ENCODE measurements at places on chromosomes 5 and 9. TPM values are rescaled to one million over a fixed set of nuclear protein-coding genes. Genes with fewer than 3 reads are reported as not detected.

Gene DBN1
- total RNA-seq, result 26.5 TPM

- peak; percentile 94 for DNase-seq
- no peaks in the 10 kb centered on the region for H3K27me3 ChIP-seq
- no peaks in the 10 kb centered on the region for H3K36me3 ChIP-seq
- no peak overlapping the region for H3K4me3 ChIP-seq
- peak overlapping the region; percentile 52 for H3K27ac ChIP-seq
- peaks cover 74% of the 10 kb centered on the region for H3K4me1 ChIP-seq
Observed at GRCh38 chr9:36993933-36994764, 39.9 kb downstream of the PAX5 start.

DNA sequence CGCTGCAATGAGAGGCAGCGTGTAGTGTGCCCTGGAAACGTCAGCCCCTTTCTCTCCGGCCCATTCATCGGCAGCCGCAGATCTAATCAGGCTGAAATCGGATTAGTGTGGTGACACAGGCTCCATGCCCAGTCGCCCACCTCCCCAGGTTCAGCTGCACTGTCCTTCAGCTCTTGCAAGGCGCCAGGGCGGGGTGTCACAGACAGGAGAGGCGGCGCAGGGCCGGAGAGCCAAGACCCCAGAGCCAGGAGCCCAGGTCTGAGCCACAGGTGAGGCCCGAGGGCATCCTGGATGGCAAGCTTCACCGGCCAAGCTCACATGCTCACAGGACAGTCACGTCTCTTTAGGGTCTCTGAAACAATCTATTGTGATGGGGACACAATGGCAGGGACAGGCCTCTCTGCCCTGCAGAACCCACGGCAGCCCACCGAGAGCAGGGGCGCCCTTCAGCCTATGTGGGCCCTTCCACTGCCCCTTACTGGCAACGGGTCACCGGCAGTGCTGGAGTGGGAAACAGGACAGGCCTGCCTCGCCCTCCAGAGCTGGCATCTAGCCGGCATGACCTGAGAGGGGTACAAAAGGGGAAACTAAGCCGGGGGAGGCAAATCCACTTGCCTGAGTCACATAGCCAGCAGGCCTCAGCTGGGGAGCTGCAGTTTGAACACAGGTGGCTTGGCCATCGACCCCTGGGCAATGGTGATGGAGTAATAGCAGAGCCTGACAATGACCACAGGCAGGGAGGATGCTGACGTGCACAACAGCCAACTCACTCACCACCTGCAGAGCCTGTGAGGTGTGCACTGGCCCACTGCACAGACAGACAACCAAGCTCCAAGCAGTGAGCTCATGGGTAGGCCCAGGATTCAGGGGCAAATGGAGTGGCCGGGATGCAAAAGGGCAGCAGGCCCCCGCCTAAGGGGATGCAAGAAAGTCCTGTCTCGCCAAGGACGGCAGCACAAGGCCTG is 48.1 kb downstream of the VAV2 start:
- peaks cover 6% of the 10 kb centered on the region for H3K36me3 ChIP-seq
- peak overlapping the region; percentile 58 for H3K27ac ChIP-seq
- no peak overlapping the region for H3K4me3 ChIP-seq
- peak; percentile 62 for DNase-seq

- peaks cover 2% of the 10 kb centered on the region for H3K27me3 ChIP-seq
- peak overlapping the region; percentile 64 for H3K4me3 ChIP-seq
- H3K4me1 ChIP-seq, result peaks cover 9% of the 10 kb centered on the region
- no peak for DNase-seq
- H3K36me3 ChIP-seq, result no peaks in the 10 kb centered on the region
Observed at GRCh38 chr5:31639481-31640411, 815 bp downstream of the PDZD2 start.

Gene LRRC19
- not detected for total RNA-seq

GRCh38 chr5:140236891-140237598 is 62.1 kb downstream of the CYSTM1 start:
- peaks cover 12% of the 10 kb centered on the region for H3K4me1 ChIP-seq
- DNase-seq, result no peak
- no peak overlapping the region for H3K4me3 ChIP-seq
- no peaks in the 10 kb centered on the region for H3K27me3 ChIP-seq
- no peaks in the 10 kb centered on the region for H3K36me3 ChIP-seq

DNA sequence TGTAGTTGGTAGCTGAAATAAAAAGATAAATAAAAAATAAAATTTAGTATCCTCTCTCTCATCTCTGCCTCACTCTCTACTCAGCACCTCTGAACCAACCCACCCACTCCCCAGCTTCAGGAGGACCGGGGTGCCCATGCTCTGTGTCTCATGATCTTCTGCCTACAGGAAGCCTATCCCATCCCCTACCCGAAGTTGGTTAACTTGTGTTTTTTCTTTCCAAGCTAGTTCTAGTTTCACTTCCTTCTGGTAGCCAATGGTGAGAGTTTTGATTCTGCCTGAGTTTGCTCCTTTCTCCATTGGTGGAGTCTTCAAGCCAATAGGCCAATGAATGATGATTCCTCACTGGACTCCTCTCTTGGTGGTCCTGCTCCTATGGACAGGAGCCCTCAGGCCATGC is 32.1 kb downstream of the SNX24 start:
- no peaks in the 10 kb centered on the region for H3K36me3 ChIP-seq
- H3K27ac ChIP-seq, result no peak overlapping the region
- no peaks in the 10 kb centered on the region for H3K27me3 ChIP-seq
- no peak overlapping the region for H3K4me3 ChIP-seq
- no peaks in the 10 kb centered on the region for H3K4me1 ChIP-seq

DNA sequence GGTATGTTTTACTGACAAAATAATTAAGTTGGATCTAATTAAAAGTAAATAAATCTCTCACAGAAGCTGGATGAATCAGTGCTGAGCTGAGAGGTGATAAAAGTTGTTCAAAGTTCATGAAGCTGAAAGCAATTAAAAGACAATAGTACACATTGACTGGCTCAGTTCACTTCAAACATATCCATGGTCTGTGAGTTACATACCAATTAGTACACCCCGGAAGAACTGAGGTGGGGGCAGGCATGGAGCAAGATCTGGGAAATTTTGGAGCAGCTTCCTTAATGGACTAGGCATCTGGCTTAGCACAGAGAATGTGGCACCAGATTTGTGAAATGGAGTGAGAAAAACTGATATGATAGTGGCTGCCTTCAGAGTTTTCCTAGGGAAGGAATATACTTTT is 152.7 kb downstream of the ATP10B start:
- no peaks in the 10 kb centered on the region for H3K36me3 ChIP-seq
- no peak for DNase-seq
- H3K27me3 ChIP-seq, result no peaks in the 10 kb centered on the region
- H3K4me1 ChIP-seq, result no peaks in the 10 kb centered on the region

GRCh38 chr9:297104-297972 is 82.7 kb downstream of the DOCK8 start:
- H3K4me1 ChIP-seq, result peaks cover 16% of the 10 kb centered on the region
- peaks cover 36% of the 10 kb centered on the region for H3K36me3 ChIP-seq
- peak overlapping the region; percentile 84 for H3K27ac ChIP-seq
- no peak overlapping the region for H3K4me3 ChIP-seq

GRCh38 chr9:72217306-72217842 is 68.1 kb downstream of the GDA start:
- H3K4me1 ChIP-seq, result no peaks in the 10 kb centered on the region
- no peaks in the 10 kb centered on the region for H3K27me3 ChIP-seq
- H3K4me3 ChIP-seq, result no peak overlapping the region

DNA sequence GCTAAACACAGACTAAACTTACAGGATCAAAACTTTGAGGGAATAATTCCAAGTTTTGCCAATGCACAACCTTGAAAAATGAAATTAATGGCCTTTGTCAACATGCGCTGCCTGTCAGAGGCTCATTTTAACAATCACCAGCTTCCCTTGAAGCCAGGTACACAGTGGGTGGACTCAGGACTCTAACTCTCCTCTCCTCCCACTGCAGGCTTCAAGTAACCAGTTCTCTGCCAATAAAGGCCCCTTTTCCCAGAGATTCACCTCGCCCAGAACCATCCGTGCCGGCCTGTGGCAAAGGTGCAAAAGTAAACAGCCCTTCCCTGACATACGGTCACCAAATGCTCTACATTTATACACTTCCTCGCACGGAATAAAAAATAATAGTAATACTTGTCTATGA is 18.4 kb upstream of the FBP2 start:
- H3K4me1 ChIP-seq, result no peaks in the 10 kb centered on the region
- no peak overlapping the region for H3K27ac ChIP-seq
- DNase-seq, result no peak
- no peaks in the 10 kb centered on the region for H3K36me3 ChIP-seq

- no peak overlapping the region for H3K27ac ChIP-seq
- H3K4me3 ChIP-seq, result no peak overlapping the region
- no peaks in the 10 kb centered on the region for H3K4me1 ChIP-seq
- H3K36me3 ChIP-seq, result no peaks in the 10 kb centered on the region
- DNase-seq, result no peak
- no peaks in the 10 kb centered on the region for H3K27me3 ChIP-seq
Observed at GRCh38 chr9:3980212-3980611, 319.7 kb downstream of the GLIS3 start.

Gene ERMP1
- total RNA-seq, result 13.8 TPM

- no peak overlapping the region for H3K27ac ChIP-seq
- no peaks in the 10 kb centered on the region for H3K36me3 ChIP-seq
- H3K4me3 ChIP-seq, result no peak overlapping the region
- DNase-seq, result no peak
Observed at GRCh38 chr9:18710065-18710464, 236.1 kb downstream of the ADAMTSL1 start.

DNA sequence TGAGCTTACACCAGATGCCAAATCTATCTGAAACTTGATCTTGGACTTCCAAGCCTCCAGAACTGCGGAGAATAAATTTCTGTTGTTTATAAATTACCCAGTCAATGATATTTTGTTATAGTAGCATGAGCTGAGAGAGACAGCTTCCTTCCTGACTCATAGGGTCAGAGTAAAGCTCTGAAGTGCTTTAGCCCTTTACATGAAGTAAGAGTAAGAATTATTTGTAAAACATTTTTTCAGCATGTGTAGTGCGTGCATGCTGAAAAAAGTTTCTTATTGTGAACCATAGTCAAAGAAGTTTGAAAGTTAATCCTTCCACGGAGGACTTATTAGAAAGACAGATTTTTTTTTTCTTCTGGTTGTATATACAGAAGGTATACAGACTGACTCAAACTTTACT is 172.4 kb downstream of the DMRT2 start:
- H3K27me3 ChIP-seq, result no peaks in the 10 kb centered on the region
- H3K27ac ChIP-seq, result no peak overlapping the region
- no peak overlapping the region for H3K4me3 ChIP-seq

- no peak overlapping the region for H3K4me3 ChIP-seq
- H3K36me3 ChIP-seq, result no peaks in the 10 kb centered on the region
- DNase-seq, result no peak
- H3K4me1 ChIP-seq, result no peaks in the 10 kb centered on the region
- H3K27ac ChIP-seq, result no peak overlapping the region
- no peaks in the 10 kb centered on the region for H3K27me3 ChIP-seq
Observed at GRCh38 chr5:154618696-154619095, 136.5 kb upstream of the LARP1 start.

Gene HMCN2
- total RNA-seq, result 0.19 TPM

DNA sequence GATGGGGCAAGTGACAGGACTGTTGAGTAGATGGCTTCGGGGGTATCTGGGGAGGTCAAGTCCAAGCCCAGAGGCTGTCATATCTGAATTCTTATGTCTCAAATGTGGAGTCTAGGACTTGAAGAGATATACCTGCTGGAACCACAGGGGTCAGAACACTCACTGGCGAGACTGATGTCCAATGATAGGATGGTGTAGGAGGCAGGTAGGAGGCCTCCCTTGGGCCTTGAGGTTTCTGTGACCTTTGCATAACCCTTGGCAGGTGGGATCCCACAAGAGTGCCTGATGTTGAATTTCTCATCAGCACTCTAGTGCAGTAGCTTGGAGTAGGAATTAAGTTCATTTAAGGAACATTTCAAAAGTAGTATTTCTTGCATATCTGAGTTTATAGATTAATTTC is 2.8 kb downstream of the CCL21 start:
- peaks cover 3% of the 10 kb centered on the region for H3K4me1 ChIP-seq
- H3K27me3 ChIP-seq, result no peaks in the 10 kb centered on the region
- no peaks in the 10 kb centered on the region for H3K36me3 ChIP-seq
- H3K4me3 ChIP-seq, result no peak overlapping the region
- no peak for DNase-seq

- H3K27me3 ChIP-seq, result peaks cover 64% of the 10 kb centered on the region
- H3K4me3 ChIP-seq, result peak within 1 kb of the TSS; percentile 46
- H3K4me1 ChIP-seq, result peaks cover 28% of the 10 kb centered on the region
- DNase-seq, result no peak
- no peak within 1 kb of the TSS for H3K27ac ChIP-seq
Observed at GRCh38 chr9:34628656-34629490, at the start of gene ARID3C. Gene ARID3C, minus strand, starts transcription at chr9:34629066. Its CDS starts 1,052 bp downstream, at chr9:34628014.

Gene NEUROG1
- total RNA-seq, result not detected

- H3K4me1 ChIP-seq, result no peaks in the 10 kb centered on the region
- no peaks in the 10 kb centered on the region for H3K27me3 ChIP-seq
- H3K36me3 ChIP-seq, result no peaks in the 10 kb centered on the region
- no peak for DNase-seq
Observed at GRCh38 chr9:22105005-22105722, 96.1 kb upstream of the CDKN2B start.

Gene YTHDC2
- total RNA-seq, result 49.3 TPM

GRCh38 chr5:113917997-113918396 is 404.5 kb downstream of the YTHDC2 start:
- no peak for DNase-seq
- no peaks in the 10 kb centered on the region for H3K4me1 ChIP-seq
- no peaks in the 10 kb centered on the region for H3K27me3 ChIP-seq

Gene PCDHGB7
- 8.1 TPM for total RNA-seq

GRCh38 chr9:95249986-95250385 is 67.5 kb downstream of the FANCC start:
- H3K4me3 ChIP-seq, result no peak overlapping the region
- no peak for DNase-seq
- H3K4me1 ChIP-seq, result no peaks in the 10 kb centered on the region
- H3K27ac ChIP-seq, result no peak overlapping the region
- H3K27me3 ChIP-seq, result no peaks in the 10 kb centered on the region
- no peaks in the 10 kb centered on the region for H3K36me3 ChIP-seq

DNA sequence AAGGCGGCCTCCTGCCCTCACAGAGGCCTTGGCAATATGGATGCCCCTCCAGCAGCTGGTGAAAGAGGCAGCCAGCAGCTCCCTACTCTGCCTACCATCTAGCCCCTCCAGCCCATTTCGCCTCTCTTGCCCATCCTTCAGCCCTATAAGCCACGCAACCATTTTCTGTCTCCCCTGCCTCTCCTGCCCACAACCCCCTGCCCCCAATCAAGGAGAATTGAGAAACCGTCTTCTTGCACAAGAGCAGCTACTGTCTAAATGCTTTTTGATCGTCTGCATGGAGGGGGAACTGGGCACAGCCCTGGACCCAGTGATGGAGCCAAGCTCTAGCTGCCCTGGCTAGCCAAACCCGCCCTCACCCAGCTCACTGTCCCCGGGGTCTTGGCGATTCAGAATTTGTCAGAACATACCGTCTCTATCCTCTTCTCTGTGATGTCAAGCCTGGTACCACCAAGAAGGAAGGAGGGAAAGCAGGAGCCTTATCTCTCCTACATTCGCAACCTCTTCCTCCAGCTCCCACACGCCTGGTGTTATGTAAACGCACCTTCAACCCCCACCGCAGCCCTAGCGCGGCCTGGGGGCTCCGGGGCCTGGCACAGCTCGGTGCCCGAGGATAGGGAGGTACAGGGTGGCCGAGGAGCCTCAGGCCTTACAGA is 1.2 kb downstream of the SPRY4 start:
- no peaks in the 10 kb centered on the region for H3K36me3 ChIP-seq
- H3K4me3 ChIP-seq, result peak overlapping the region; percentile 46
- peaks cover 62% of the 10 kb centered on the region for H3K27me3 ChIP-seq
- DNase-seq, result no peak
- H3K27ac ChIP-seq, result peak overlapping the region; percentile 79
- H3K4me1 ChIP-seq, result peaks cover 48% of the 10 kb centered on the region
